CD4-positive, alpha-beta T cell (primary cell): ENCODE measurements at places on chromosomes 7 and 10.

GRCh38 chr7:8249121-8249520 lies 12.8 kb downstream of the ICA1 start:
- no peak for DNase-seq

- DNase-seq, result no peak
Measured at GRCh38 chr10:128472196-128472595, 346.0 kb upstream of the MKI67 start.

DNA sequence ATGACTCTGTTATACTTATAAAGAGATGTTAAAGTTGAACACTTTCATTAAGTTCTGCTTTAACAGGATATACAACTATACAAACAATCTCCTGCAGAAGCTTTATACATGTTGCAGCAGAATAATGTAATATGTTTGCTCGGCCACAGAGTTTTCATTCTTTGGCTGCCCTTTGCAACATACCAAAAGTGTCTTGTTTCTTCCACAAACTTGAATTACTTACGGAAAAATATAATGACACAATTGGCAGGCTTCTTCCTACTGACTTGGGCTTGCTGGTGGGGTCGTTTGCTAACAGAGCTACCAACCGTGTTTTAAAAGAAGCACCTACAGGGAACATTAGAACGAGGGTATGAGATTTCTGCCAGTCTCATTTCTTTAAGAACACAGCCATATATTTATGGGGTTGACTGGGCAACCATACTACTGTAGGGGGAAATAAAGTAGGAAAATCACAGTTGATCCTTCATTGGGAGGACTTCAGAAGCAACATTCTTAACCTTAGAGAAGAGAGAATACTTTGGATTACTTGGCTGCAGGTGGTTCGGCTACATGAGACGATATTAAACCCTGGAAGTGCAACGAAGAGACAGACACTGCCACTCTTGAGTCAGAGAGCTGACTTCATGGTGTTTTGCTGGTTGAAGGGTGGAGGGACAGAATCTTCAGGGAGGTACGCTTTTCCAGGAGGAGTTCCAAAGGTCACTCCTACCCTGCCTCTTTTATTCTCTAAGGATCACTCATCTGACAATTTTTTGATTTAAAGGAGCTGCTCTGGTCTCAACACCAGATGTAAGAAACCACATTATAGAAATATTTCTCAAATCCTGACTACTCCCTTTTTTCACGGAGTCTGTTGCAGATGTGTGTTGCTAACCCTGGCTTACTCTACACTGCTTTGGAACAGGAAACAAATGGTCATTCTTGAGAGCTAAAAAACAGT lies 123.9 kb downstream of the SEMA3C start:
- no peak for DNase-seq

DNA sequence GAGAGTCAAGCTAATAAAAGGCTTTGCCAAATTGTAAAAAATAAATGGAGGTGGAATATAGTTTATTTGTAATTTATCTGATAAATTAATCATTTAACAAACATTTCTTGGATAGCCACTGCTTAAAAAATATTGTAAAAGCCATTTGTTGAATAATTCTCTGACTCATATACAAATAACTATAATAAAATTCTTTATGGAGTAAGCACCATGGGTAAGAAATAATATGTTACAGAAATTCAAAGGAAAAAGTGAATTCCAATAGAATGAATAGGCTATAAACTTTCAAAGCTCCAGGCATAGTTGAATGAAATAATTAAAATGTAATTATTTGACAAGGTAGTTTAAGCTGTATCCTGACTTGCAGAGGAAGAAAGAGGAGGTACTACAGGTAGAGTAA lies 291.4 kb upstream of the TMEM229A start:
- no peak for DNase-seq

DNA sequence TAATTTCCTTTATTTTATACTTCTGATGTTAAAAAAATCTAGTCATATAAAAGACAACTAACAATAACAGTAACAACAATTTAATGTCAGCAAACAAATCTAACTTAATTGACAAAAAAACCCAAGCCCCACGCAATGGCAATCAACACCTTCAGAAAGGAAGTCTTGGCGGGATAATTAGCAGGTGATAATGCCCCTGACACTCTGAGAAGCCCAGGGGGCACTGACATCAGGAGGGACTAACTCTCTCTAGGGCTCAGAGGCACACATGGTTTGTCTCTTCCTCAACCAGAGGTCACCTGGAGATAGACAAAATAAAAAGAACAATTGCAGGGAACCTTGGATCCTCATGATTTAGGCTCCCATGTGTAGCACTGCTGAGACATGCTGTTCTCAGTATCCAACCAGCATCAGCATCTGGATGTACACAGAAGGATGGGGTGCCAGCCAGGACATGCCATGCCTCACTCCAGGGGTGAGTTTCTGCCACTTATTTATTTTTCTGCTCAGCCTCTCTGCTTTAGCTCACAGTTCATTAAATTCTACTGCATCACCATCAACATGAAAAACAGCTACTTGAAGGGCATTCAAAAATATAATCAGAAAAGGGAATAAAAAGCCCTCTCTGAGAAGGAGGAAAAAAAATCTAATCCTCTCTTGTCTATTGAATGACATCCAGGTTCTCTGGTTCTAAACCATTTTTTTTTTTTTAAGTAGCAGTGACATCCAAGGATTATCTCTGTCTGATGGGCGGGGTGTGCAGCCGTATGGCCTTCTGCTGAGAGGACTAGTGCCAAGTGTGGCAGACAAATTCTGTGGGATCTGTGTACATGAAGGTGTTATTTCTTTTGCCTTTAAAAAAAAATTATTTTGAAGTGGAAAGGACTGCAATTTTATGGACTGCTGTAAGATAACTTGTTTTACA lies 96.3 kb downstream of the ATXN7L1 start:
- DNase-seq, result no peak
